ENCODE measurements at places on chromosomes 12 and 14. TPM values are rescaled to one million over a fixed set of nuclear protein-coding genes. Genes with fewer than 3 reads are reported as not detected.

SCFD1 gene
- total RNA-seq, result 76.3 TPM

ST8SIA1 gene
- total RNA-seq, result 0.85 TPM

COCH gene
- total RNA-seq, result 3.9 TPM

CMAS gene
- total RNA-seq, result 26.9 TPM

PLEKHD1 gene
- total RNA-seq, result under 0.01 TPM

DAO gene
- total RNA-seq, result not detected

PLD4 gene
- total RNA-seq, result not detected

TCL1A gene
- not detected for total RNA-seq

SIX6 gene
- total RNA-seq, result not detected

PYM1 gene
- 27.0 TPM for total RNA-seq

KCNJ8 gene
- 0.48 TPM for total RNA-seq

INHBE gene
- total RNA-seq, result 0.96 TPM

ZFHX2 gene
- under 0.01 TPM for total RNA-seq

ATF7IP gene
- 22.8 TPM for total RNA-seq

NAA25 gene
- total RNA-seq, result 30.1 TPM

RERGL gene
- total RNA-seq, result not detected

BHLHE41 gene
- total RNA-seq, result 0.72 TPM

TMEM30B gene
- total RNA-seq, result 20.5 TPM

TAS2R19 gene
- total RNA-seq, result 1.2 TPM

CCDC184 gene
- total RNA-seq, result not detected

RASSF9 gene
- total RNA-seq, result 2.9 TPM

FOXN4 gene
- total RNA-seq, result not detected

ZCCHC8 gene
- total RNA-seq, result 14.0 TPM

Measured in tracheal epithelial cell (primary cell).